Vagina (tissue), 2 donors: ENCODE measurements at places on chromosomes 16 and 17.

DNA sequence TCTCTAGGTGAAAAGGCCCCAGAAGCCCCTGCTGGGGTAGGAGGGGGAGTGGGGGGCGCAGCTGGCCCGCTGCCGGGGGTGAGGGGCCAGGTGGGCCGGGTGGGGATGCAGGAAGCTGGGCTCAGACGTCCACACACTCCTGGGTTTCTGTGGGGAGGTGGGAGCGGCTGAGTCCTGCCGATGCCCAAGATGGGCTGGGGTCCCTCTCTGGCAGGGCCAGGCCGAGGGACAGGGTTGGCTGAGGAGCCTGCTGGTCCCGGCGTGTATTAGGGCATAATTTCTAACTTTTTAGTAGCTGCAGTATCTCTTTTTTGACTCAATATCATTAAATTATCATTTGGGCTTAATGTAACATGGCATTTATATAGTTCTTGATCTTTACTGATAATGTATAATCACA is 121.4 kb upstream of the CORO6 start:
- no peak for DNase-seq

GRCh38 chr17:66915204-66915611 is 49.3 kb upstream of the CACNG4 start:
- no peak for DNase-seq

- DNase-seq, result no peak
These were observed 563 bp downstream of the METRNL start for GRCh38 chr17:83079766-83080578.

GRCh38 chr17:61265397-61265796 is 134.2 kb upstream of the TBX2 start:
- no peak for DNase-seq

GRCh38 chr17:4476017-4476416 is 22.7 kb upstream of the SPNS2 start:
- no peak for DNase-seq

DNA sequence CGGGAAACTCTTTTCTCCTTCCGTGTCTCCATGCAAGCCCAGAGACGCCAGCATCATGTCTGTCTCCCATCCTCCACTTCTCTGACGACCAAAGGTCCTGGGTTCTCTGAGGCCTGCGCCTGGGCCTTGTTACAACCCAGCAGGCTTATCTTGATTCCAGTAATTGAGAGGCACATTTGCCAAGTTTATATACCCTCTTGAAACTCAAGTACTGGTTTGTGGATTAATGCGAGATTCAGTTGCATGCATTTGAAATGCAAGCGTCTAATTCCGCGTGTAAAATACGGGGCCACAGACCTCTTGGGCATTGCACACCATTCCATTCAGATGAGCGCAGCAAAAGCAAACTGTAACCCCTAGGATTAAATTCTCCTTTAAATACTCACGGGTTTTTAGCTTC is 28.7 kb upstream of the CRISPLD2 start:
- DNase-seq, result no peak

- DNase-seq, result no peak
These were observed 306.9 kb upstream of the RBFOX1 start for GRCh38 chr16:7025616-7026190.

DNA sequence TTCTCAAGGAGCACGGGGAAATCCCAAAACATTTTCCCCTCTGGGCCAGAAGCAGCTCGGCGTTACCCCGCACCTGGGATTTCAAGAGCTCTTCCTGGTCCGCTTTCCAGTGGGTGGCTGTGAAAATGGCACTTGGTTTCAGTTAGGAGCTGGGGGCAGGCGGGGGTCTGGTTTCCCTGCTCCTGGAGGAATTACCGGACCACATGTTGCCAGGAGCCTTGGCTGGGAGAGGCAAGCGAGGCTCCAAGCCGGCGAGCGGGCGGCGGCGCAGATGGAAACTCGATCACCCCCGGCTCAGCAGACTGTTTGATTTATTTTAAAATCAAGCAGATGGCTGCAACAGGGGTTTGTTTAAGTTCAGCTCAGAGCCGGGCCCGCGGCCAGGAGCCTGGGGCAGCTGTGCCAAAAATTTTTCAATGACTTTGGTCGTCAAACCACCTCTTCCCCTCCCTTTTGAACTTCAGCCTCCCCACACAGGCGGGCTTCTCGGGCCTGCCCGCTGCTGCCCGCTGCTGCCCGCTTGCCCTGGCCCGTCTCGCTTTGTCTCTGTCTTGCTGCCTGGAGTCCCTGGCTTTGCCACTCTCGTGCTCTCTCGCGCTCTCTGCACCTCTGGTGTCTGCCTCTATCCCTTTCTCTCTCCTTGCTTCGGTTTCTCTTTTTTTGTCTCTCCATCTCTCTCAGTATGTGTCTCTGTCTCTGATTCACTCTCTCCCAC is 108.0 kb upstream of the CIBAR2 start:
- no peak for DNase-seq
